GM12878 (cell line): ENCODE measurements at places on chromosomes 3 and 15.
A peak's percentile ranks its signal among the peaks of the same experiment; 100 is the strongest.

DNA sequence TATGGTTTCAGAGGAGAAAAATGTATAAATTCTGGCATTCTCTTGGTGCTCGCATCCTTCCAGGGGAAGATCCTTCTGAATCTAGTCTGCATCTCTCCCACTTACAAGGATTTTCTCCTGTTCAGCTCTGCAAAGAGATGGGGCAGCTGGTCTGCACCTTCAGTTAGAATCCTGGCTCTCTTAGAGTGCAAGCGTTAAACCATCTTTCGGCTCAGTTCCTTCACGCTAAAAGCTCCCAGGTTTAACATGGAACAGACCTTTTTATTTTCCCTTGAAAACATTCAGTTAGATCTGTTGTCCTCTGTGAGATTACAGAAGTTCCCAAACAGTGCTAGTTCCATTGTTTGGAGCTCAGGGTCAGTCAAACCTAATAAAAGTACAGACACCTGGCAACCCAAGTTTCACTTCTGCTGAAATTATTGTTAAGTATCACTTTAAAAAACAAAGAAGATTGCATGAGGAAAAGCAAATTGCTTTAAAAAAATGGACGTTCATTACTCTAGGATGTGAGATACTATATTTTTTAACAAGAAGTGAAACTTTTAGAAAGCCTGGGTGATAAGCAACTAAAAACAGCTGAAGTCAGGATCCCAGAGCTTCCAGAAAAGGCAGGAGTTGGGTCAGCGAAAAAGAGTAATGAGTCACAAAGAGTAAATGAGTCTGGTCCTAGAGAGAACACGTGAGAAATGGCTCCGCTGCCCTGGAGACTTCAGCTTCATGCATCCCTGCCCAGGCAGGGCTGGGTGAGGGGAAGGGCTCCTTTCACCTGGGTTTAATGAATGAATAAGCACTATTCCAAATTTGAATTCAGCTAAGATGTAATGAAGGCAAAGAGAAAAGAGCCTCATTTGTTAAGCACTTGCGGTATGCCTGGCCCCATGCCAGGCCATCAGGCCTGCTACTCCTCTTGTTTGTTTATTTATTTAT lies 63.3 kb downstream of the ABTB1 start:
- no peaks in the 10 kb centered on the region for H3K27me3 ChIP-seq
- H3K27ac ChIP-seq, result peak overlapping the region; percentile 97
- H3K4me3 ChIP-seq, result peak overlapping the region; percentile 77
- H3K36me3 ChIP-seq, result peaks cover 4% of the 10 kb centered on the region; the same call in 1 of the 2 replicates

- no peak overlapping the region for H3K4me3 ChIP-seq
- H3K27ac ChIP-seq, result no peak overlapping the region
- H3K36me3 ChIP-seq, result no peaks in the 10 kb centered on the region
- H3K27me3 ChIP-seq, result no peaks in the 10 kb centered on the region
- no peaks in the 10 kb centered on the region for H3K4me1 ChIP-seq
These were observed 128.4 kb upstream of the GMNC start for GRCh38 chr3:190990898-190991297.

- H3K27me3 ChIP-seq, result 0 out of 2 replicates have a peak, but pooled peaks cover 2% of the 10 kb centered on the region
- no peaks in the 10 kb centered on the region for H3K36me3 ChIP-seq
- peak; percentile 39 for DNase-seq
- H3K27ac ChIP-seq, result no peak overlapping the region
- no peak overlapping the region for H3K4me3 ChIP-seq
These were observed 116.4 kb downstream of the GREM1 start for GRCh38 chr15:32834156-32834555.

- no peak for DNase-seq
- no peak overlapping the region for H3K27ac ChIP-seq
- H3K4me1 ChIP-seq, result no peaks in the 10 kb centered on the region; the same call in 1 of the 2 replicates
- no peak overlapping the region for H3K4me3 ChIP-seq
These were observed 230.4 kb downstream of the PLCL2 start for GRCh38 chr3:17115186-17115585.

DNA sequence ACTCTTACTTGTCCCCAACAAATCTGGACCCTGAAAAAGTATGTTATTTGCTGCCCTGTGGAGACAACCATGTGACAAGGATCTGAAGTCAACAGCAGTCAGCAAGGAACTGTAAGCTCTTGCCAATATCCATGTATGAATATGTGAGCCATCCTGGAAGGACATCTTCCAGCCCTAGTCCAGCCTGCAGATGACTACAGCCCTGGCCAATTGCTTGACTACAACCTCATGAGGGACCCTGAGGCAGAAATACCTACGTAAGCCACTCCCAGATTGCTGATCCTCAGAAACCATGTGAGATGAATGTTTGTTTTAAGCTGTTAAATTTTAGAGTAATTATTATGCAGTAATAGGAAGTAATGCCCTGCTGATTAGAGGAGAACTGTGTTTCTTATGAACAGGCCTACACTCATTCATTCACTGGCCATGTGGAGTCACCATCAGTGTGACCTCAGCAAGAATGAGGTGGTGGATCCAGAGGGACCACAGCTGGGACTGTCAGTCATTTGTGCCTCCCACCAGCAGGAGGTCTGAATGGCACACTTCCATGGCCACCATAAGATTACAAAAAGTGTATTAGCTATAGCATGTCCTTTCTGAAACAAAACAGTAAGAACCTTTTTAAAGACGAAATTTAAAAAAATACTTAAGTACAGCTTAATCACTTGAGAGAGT lies 92.6 kb downstream of the TFDP2 start:
- DNase-seq, result no peak
- H3K27ac ChIP-seq, result no peak overlapping the region
- no peaks in the 10 kb centered on the region for H3K36me3 ChIP-seq
- H3K4me3 ChIP-seq, result no peak overlapping the region
- H3K27me3 ChIP-seq, result no peaks in the 10 kb centered on the region

DNA sequence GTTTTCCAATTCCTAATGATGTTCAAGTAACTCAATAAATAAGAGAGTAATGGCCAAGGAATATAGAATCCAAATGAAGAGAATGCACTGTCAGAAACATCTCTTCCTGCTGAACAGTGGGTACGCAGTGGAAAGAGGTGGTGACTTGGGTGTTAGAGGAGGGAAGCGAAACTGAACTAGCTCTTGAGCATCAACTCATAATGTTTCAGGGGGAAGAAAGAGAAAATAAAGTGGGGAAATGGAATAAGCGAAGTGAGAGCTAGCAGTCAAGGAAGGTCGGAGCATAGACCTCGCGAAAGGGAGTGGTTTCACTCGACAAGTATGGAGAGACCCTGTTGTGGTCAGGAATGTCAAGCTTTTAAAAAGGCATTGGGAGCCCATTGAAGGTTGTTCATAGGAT lies 309.5 kb downstream of the GAP43 start:
- H3K4me3 ChIP-seq, result no peak overlapping the region
- H3K27ac ChIP-seq, result no peak overlapping the region
- no peak for DNase-seq
- H3K27me3 ChIP-seq, result no peaks in the 10 kb centered on the region

GRCh38 chr3:71401695-71402231 lies 181.8 kb downstream of the FOXP1 start:
- H3K27me3 ChIP-seq, result peaks cover 4% of the 10 kb centered on the region
- peaks cover 4% of the 10 kb centered on the region; the same call in 1 of the 2 replicates for H3K4me1 ChIP-seq
- H3K27ac ChIP-seq, result no peak overlapping the region
- DNase-seq, result no peak
